Kasumi-1 (cell line): ENCODE measurements at places on chromosomes 6 and 20.
A peak's percentile ranks its signal among the peaks of the same experiment; 100 is the strongest.

- no peak for DNase-seq
Observed at GRCh38 chr20:63093966-63094766, 87.4 kb upstream of the BHLHE23 start.

- no peak for DNase-seq
Observed at GRCh38 chr6:134314006-134314821, 3.7 kb downstream of the SGK1 start.

DNA sequence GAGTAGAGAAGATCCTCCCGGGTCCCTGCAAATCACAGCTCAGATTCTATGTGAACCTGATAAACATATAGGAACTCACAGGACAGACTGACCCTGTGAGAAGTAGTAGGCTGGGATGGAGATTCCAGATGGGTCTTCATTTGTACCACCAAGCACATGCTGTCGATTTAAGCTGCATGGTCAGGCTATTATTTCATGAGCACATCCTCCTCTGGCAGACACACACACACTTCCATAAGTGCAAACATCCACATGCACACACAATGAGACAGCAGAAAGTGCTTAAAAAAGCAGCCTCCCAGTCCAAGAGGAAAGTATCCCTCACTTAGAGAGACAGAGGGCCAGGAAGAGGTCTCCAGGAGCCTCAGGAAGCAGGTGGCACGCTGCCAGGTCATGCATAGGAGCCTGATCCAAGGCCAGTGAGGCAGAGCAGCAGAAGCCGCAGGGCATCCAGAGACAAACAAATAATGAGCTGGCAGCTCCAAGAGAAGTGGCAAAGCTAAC is 131.8 kb downstream of the UNC5CL start:
- no peak for DNase-seq

DNA sequence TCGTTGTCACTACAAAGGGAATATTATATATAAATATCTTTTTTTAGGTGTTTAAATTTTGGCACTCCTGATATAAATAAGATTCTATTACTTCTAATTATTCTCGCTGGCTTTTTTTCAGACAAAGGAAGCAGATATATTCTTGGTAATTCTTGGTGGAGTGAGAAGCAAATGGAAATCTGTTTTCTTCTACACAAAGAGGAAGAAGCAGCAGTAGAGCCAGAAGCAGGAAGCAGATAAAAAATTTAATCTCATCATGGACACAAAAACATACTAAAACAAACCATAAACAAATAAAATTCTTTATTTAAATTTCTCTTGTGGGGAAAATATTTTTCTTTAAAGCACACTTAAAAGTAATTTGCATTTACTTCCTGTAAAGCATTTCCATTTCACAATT is 3.7 kb upstream of the KIAA0319 start:
- no peak for DNase-seq

DNA sequence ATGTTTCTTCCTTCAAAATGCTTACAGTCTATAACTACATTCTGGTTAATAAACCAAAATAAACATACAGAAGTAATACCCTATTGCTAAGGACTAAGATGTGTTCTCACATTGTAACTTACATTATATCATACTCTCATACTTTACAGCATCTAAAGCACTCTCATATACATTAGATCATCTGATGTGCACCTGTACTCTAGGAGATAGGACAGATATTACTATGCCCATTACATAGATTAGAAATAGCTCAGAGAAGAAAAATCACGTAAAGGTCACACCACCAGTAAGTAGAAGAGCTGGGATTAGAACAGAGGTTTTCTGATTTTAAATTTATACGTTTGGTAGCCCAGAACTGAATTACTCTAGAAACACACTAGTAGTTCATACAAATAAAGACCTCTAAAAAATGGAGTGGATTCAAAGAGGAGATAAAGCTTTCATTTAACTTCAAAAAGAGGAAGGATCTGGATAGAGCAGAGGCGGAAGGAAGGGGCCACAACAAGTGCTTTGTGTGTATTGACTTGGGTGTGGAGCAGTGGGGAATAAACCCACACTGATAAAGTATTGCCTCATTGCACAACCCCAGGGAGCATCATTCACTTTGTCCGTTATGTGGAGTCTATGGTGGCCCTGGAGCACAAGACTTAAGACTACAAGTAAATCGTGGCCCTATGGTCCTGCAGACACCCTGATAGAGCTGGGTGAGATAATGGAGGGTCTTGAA is 30.9 kb downstream of the SLC2A12 start:
- peak; percentile 98 for DNase-seq

DNA sequence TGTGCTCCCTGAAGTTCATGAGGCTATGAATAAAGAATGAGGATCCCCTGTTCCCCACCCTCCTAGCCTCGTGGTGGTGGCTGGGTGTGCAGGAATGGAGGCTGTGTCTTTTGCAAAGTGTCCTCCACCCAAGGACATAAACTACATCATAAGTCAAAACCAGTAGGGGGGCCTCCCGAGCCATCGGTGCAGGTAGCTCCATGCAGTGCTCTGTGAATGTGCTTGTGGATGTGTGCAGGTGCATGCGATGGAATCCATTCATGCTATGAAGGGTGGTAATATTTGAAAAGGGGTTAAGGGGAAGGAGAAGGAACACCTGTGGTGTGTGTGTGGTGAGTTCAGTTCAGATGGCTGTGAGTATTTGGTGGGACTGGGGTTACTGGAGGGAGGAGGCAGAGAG is 197.3 kb downstream of the NRN1 start:
- no peak for DNase-seq

DNA sequence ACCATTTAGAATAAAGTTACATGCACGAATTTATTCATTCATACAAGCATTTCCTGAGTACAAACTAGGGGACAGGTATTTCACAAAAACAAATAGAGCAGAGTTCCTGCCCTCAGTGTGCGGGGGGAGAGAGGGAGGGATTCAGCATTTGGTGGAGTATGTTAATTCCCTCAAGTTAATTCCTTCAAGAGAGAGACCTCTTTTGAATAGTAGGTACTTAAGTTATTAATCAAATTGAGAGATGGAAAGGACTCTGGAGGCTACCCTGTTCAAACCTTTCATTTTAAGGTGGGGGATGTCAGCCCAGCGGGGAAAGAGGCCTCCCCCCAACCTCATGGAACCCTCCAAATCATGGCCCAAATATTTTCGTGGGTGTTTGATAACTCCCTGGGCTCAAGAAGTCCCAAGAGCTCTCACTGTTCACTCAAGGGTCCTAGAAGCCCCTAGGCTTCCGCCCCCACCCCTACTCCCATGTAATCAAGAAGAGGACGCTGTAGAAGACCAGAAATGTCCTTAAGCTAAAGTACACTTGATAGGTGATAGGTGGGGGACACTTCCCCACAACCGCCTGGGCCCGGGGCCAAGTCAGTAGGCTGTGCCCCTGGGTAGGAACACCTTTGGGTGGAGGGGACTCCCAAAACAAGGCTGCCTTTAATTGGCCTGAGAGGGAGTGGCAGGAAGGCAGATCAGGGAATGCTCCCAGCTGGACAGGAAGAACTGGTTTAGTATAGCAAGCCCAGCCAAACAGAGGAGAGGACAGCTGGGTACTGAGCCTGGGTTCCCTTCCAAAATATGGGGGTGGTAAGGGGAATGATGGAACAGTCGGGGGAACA is 2.9 kb downstream of the SDC4 start:
- DNase-seq, result no peak

DNA sequence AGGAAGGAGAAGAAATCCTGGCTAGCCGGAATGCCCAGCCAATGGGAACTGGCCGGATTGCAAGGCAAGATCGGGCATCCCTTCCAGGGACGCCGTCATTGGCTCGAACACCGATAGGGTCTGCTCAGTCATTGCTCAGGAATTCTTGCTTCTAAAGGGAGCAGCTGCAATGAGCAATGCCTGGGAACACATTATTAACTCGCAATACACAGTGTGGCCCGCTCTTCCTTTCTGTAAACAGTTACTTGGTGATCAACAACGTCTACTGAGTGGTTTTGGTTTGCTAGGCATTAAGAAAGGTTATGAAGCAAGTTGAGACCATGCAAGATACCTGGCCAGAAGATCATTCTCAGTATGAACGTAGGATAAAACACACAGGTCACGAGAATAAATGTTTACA is 165.4 kb upstream of the CITED2 start:
- DNase-seq, result no peak

- no peak for DNase-seq
Observed at GRCh38 chr20:46009816-46010215, 1.1 kb downstream of the MMP9 start.
